GM04503 (cell line): ENCODE measurements at places on chromosomes 13 and 19.

- peak; percentile 19 for DNase-seq
Observed at GRCh38 chr19:53333066-53333462, 485 bp upstream of the ZNF845 start.

GRCh38 chr13:21550918-21551317 is 53.1 kb downstream of the MICU2 start:
- no peak for DNase-seq

DNA sequence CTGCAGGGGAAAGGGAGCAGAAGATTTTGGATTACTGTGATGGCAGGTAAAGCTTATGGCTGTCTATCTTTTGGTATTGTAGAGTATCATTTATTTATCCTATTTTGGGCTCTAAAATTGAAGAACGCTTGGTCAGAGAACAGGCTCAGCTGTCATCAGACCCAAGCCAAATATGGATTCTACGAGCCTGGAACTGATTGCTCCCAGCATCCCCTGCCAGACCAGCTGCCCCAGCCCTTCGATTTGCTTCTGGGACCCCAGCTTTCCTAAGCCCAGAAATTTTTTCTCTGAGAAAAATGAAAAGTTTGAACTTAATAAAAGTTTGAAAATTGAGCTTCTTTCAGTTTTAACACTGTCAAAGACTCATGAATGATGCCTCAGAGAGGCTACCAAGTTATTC is 472.8 kb downstream of the DACH1 start:
- no peak for DNase-seq

GRCh38 chr13:41053384-41053826 is 7.9 kb upstream of the WBP4 start:
- peak; percentile 72 for DNase-seq

GRCh38 chr13:77390391-77390790 is 63.5 kb upstream of the MYCBP2 start:
- DNase-seq, result no peak

GRCh38 chr13:35598233-35598632 is 121.7 kb upstream of the MAB21L1 start:
- DNase-seq, result no peak

DNA sequence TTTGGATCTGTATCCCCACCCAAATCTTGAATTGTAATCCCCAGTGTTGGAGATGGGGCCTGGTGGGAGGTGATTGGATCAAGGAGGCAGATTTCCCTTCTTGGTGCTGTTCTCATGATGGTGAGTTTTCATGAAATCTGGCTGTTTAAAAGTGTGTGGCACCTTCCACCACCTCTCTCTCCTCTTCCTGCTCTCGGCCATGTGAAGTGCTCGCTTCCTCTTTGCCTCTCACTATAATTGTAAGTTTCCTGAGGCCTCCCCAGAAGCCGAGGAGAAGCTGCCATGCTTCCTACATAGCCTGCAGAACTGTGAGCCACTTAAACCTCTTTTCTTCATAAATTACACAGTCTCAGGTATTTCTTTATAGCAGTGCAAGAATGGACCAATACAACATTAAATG is 15.7 kb downstream of the COMMD6 start:
- no peak for DNase-seq

GRCh38 chr19:18666784-18667183 is 16.7 kb upstream of the CRTC1 start:
- no peak for DNase-seq

GRCh38 chr13:52862358-52863206 is 14.1 kb upstream of the PCDH8 start:
- no peak for DNase-seq

DNA sequence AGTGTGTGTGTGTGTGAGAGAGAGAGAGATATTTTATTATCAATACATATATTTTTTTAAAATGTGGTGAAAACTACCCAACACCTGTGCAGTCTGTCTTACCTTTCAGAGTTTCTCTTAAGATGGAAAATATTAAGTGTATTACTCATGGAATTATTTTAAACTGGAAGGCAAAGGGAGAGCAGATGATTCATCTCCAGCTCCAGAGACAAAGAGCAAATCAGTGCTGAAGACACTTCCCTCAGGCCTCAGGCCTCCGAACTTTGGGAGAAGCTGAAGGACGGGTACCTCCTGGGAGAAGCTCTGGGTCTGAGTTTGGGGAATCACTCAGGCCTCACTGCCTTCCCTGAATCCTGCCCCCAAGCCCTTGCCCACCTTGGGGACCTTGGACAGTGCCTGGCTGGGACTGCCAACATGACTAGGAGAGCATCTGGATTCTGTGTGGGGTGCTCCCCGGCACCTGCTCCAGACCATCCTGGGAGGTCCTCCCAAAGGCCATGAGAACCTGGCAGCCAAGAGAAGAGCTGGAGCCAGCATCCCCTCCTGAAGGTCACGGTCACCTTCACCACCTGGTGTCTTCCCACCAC is 170.4 kb upstream of the UBL3 start:
- DNase-seq, result no peak

DNA sequence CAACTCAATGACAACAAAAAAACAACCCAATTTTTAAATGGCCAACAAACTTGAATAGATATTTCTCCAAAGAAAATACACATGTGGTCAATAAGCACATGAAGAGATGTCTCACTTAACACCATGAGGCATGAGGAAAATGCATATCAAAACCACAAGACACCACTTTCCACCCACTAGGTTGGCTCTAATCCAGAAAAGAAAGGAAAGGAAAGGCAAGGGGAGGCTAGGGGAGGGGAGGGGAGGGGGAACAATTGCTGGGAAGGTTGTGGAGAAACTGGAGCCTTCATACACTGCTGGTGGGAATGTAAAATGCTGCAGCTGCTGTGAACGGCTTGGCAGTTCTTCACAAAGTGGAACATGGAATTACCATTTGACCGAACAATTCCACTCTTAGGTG is 854.3 kb downstream of the UQCRFS1 start:
- no peak for DNase-seq

DNA sequence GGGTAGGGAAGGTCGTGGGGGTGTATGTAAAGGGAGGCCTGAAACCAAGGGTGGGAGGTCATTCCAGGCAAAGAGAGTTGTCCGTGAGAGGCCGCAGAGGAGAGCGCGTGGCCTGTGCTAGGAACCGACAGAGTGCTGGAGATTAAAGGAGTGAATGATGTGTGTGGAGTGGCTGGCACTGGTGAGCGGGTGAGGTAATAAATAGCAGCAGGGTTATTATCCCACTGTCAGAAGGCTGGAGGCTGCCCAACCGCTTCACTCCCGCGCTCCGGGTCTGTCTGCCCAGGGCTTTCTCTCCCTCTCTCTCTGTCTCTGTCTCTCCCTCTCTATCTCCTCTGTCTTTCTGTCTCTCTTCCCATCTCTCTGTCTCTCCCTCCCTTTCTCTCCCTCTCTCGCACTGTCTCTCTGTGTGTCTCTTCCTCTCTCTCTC is 17.4 kb downstream of the ZNF579 start:
- DNase-seq, result no peak

DNA sequence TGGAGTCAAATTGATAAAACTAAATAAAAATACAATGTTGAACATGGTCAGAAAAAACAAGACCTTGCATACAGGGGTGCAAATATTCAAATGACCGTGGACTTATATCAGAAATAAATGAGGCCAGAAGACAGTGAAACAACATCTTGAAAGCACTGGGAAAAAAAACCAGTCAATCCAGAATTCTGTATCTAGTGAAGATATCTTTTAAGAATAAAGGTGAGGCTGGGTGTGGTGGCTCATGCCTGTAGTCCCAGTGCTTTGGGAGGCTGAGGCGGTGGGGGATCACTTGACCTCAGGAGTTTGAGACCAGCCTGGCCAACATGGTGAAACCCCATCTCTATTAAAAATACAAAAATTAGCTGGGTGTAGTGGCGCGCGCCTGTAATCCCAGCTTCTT is 15.2 kb upstream of the CEBPA start:
- DNase-seq, result no peak

DNA sequence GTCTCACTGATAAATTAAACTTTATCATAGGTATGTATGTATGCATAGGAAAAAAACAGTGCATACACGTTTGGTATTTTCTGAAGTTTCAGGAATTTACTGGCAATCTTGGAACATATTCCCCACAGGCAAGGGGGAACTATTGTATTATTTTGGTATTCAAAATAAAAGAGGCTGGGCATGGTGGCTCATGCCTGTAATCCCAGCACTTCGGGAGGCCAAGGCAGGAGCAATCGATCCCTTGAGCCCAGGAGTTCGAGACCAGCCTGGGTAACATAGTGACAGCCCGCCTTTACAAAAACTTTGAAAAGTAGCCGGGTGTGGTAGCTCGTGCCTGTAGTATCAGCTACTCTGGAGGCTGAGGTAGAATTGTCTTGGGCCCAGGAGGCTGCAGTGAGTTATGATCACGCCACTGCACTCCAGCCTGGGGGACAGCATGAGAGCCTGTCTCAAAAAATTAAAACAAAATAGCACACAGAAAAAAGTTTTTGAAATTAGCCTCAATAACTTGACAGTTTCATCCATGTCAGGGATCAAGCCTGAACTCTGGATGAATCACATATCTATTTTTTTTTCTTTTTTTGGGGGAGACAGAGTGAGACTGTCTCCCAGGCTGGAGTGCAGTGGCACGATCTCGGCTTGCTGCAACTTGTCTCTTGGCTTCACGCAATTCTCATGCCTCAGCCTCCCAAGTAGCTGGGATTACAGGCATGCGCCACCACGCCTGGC is 29.1 kb upstream of the HOMER3 start:
- DNase-seq, result no peak

DNA sequence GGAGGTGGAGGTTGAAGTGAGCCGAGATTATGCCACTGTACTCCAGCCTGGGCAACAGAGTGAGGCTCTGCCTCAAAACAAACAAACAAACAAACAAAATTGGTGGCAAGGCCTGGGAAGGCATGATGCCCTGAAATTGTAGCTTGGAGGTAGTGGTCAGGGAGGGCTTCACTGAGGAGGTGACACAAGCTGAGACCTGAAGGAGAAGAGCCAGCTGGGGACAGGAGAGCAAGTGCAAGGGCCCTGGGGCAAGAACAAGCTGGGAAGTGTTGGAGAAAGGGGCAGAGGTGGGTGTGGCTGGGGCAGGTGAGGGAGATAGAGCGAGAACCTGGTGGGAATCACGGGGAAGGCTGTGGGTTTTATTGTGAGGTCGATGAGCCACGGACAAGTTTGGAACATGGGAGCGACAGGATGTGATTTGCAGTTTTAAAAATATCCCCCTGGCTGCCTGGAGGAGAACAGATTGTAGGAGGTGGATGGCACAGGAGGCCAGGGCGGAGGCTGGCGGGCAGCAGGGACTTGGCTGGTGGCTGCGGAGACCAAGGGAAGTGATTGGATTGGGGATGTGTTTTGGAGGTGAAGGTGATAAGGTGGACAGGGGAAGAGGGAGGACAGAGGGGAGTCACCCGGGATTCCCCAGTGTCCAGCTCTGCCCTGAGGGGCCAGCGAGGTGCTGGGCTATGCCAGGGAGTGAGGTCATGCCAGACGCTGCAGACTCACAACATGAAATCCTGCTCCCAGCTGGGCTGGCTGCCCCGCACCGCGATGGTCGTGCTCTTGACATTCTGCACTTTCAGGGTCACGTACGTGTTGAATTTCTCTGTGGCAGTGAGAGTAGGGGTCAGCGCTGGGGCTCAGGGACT is 14.0 kb downstream of the UNC13A start:
- DNase-seq, result no peak

DNA sequence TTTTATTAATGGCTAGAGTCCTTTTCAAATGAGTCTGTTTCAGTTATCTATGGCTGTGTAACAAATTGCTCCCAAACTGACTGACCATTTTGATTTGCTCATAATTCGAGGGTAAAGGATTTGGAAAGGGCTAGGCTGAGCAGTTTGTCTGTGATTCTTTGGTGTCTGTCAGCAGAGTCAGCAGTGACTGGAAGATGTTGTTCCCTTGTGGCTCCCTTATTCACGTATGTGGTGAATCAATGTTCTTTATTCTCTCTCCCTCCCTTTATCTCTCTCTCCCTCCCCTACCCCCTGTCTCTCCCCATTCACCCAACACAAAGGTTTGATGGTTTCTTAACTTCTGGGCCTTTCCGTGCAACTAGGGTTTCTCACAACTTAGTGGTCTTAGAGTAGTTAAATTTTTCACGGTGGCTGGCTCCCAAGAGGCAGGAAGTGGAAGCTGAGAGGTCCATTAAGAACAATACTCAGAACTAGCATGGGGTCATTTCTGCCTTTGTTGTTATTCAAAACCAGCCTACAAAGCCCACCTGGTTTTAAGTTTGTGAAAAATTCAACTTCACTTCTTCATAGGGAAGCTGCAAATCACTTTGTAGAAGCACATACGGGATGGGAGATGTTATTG is 772.5 kb upstream of the SLITRK1 start:
- no peak for DNase-seq

GRCh38 chr13:69524459-69525150 is 583.0 kb upstream of the ATXN8OS start:
- DNase-seq, result no peak

GRCh38 chr13:40401911-40402776 is 264.3 kb downstream of the FOXO1 start:
- DNase-seq, result peak; percentile 90

DNA sequence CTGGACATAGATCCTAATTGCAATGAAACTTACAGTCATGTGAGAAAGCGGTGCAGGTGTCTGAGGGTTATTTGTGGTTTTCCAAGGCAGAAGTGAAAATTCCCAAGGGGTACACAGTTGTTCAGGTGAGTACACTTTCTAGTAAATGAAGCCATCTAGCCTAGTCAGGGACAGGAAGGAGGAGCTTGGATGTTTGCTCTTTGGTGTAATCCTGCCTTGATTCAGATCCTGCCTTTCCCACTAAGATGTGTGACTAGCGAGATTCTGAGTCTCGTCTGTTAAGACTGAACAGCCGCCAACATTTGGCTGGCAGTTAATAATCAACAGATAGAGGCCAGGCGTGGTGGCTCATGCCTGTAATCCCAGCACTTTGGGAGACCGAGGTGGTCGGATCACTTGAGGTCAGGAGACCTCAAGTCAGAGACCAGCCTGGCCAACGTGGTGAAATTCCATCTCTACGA is 2.5 kb downstream of the RPS9 start:
- no peak for DNase-seq

DNA sequence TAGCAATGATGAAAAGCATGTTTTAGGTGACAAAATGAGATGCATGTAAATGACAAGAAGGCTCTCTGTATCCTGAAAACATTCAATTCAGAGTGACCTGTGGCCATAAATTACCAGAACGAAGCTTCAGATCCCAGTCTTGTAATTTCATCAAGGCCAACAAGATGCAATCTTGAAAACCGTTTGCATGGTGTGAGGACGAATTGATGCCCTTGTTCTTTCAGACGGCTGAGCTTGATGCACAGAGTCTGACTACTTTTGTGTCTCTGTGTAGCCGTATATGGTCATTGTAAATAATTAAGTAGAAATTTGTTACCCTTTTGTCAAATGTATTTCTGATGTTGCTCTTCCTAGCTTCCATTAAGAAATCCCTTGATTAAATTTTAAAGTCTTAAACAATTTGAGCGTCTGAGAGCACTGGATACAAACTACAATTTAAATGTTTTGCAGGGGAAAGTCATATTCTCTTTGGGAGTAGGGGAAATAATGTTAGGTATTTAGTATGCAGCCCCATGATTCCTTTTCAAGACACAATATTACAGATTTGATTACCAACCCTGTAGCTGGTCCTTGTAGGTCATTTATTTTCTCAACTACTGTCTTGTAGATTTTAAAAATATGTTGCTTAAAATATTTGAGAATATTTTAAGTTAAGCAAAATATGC is 125.8 kb upstream of the PCDH9 start:
- no peak for DNase-seq

GRCh38 chr19:4495471-4495870 is 22.8 kb downstream of the PLIN4 start:
- DNase-seq, result no peak
